ENCODE measurements at places on chromosomes 2 and 18.

DNA sequence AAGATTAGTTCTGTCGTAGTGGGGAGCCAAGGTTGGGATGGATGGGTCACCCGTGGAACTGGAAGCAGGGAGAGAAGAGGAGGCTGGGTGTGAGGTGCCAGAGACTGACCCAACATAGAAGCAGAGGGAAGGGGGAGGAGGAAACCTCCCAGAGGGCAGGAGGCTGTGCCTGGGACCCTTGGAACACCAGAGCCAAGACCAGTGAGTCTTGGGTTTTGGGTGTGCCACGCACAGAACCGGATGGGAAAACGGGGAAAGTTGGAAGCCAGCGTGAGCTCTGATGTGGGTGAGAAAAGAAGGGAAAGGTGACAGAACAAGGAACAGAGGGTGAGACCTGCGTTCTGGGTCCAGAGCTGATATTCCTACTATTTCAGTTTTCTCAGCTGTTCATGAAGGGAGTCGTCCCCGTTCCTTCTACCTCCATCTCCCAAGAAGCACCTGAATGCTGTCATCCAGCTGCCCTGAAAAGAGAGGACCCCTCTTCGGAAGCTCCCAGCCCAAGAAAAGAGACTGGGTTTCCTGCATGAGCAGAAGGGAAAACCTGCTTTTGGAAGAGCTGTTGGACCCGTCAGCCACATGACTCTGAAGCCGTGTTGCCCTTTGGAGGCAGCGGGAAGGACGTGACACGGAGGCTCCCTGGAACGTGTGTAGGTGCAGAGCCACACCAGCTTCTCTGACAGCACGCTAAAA lies 250.1 kb downstream of the NDUFA10 start:
- no peak for DNase-seq

DNA sequence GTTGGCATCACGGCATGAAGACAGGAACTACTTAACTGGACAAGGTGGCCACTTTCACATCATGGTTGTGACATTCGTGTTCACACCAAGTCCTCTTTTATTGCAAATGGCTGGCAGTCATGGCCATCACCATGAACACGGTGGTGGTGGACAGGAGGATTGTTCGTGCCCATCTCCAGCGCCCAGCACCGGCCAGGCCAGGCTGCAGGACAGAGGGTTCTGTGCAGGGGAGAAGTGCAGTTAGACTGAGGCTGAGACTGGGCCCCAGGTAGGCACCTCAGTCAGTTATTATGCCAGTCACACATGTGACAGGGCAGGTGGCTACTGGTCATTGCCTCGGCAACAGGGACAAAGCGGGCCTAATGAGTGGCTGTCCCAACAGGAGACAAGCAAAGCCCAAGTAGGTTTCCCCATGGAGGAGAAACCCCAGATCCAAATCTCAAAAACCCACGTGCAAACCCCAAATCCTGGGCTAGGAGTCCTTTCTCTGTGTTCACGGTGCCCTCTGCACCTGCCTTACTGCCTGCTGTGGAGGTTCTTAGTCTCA lies 468.1 kb upstream of the MYT1L start:
- no peak for DNase-seq

- DNase-seq = no peak
Measured at GRCh38 chr2:222318712-222319585, 20.2 kb upstream of the PAX3 start.

- DNase-seq = no peak
Measured at GRCh38 chr2:223626716-223627115, 24.6 kb upstream of the SCG2 start.

- DNase-seq = no peak
Measured at GRCh38 chr2:124250433-124250832, 225.3 kb downstream of the CNTNAP5 start.

- DNase-seq = no peak
Measured at GRCh38 chr2:70328921-70329561, 27.2 kb upstream of the FAM136A start.

DNA sequence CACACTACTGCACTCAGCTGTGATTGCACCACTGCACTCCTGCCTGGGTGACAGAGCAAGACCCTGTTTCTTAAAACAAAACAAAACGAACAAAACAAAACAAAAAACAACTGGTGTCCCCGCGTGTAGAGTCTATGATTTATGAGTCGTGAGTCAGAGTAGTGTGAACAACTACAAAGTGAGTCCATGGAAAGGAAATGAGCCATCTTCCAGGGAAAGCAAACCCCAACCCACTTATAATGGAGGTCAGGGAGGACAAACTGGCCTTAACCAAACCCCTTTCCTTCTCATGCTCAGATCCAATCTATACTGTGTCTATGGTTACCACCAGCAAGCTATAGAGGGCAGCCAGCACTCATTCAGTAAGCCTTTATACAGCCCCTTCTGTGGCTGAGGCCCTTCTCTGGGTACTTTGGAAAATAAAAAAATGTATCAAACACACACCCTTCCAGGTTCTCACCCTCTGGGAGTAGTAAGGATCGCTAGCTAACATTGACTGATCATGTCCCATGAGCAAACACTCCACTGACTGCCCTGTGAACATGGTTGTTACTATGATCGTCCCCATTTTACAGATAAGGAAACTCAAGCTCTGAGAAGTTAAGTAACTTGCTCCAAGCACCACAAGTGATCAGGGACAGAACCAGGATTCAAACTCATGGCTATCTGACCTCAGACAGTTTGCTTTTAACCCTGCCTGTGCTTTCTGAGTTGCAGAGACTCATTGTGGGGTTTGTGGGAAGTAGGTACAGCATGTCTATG lies 24.7 kb upstream of the COLEC12 start:
- no peak for DNase-seq

GRCh38 chr2:184030989-184031388 lies 567.3 kb upstream of the ZNF804A start:
- DNase-seq = no peak

- no peak for DNase-seq
Measured at GRCh38 chr18:51038110-51038509, 8.1 kb downstream of the SMAD4 start.

DNA sequence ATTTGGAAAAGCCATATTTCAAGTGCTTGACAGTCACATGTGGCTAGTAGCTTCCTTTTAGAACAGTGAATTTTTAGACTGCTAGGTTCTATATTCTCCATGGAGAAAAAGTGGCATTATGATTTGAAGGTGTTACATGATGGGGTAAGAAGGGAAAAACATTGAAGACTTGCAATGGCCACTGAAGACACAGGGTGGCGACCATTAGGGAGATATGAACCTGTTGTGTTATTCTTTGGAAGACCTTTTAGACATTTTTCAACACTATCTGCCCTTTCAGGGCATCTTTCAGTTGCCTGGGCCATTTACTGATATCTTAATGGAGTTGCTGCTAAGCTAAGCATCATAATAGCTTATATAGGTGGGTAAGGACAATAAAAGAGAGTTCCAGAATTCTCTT lies 1387.2 kb downstream of the SUCLG1 start:
- no peak for DNase-seq

DNA sequence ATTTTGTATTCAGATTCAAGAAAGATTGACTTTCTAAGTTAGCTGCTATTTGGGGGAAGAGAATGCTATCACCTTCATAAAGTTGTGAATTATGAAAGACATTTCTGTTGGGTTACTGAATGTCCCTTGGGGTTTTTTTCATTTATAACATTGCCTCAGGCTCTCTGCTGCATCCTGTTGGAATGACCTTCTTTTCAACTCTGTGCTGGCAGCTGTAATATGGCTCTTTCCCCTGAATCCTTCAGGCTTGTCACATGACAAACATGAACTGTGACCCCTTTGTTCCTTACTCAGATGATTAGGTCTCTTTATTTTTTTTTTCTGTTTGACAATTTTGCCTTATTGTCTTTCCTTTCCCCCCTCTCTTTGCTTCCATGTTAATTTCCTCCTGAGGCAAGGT lies 159.8 kb downstream of the TAF4B start:
- no peak for DNase-seq

- DNase-seq = no peak
Measured at GRCh38 chr2:235864302-235864701, 303.9 kb downstream of the GBX2 start.

- DNase-seq = no peak
Measured at GRCh38 chr2:17104454-17104853, 413.8 kb downstream of the RAD51AP2 start.

DNA sequence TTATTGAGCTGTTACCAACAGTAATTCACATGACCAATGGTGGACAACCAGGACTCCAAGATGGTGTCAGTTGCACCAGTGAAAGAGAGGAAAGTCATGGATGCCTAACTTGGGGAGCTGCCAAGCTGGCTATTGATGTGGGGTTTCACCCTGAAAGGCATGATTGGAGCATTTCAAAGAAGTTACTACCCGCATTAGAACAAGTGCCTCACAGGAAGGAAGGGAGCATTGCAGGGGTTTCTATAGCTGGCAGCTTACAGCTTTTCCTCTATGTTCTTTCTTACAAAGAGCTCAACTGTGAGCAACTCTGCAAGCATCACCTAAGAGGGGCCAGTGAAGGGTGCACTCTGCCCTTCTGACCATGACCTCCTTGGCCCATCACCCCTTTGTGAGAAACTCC lies 93.1 kb downstream of the TNFRSF11A start:
- no peak for DNase-seq

GRCh38 chr18:9617006-9617542 lies 2.7 kb upstream of the PPP4R1 start:
- no peak for DNase-seq

DNA sequence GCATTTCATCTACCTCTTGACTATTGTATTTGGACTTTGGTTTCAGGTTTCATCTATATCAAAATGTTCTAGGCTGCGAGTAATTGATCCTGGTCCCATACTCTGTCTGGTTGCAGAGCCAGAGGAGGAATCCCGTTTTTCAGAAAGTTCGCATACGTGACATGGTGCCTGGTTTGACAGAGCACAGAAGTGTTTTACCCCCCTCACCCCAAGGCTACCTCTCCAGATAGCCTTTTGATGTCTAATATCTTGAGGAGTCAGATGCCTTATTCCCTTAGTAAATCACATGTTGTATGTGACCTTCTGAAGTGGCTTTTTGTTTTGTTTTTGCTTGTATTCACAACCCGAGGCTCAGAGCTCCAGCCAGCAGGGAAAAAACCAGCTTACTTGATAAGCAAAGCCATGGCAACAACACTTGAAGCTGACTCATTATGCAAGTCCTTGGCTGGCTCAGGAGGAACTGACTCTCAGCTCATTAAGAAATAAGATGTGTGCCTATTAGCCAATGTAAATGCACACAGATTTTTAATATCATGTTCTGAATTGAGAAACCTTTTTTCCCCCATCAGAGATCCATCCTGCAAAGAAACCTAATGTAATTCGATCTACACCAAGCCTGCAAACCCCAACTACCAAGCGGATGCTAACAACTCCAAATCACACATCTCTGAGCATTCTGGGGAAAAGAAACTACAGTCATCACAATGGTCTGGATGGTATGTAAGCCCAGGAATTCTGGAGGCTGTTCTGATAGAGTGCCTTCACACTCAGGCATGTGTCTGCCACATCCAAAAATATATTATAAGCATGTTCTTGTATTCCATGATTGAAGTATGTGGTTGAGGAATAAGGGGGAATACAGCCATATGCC lies 41.4 kb downstream of the OXER1 start:
- DNase-seq = peak; percentile 91

DNA sequence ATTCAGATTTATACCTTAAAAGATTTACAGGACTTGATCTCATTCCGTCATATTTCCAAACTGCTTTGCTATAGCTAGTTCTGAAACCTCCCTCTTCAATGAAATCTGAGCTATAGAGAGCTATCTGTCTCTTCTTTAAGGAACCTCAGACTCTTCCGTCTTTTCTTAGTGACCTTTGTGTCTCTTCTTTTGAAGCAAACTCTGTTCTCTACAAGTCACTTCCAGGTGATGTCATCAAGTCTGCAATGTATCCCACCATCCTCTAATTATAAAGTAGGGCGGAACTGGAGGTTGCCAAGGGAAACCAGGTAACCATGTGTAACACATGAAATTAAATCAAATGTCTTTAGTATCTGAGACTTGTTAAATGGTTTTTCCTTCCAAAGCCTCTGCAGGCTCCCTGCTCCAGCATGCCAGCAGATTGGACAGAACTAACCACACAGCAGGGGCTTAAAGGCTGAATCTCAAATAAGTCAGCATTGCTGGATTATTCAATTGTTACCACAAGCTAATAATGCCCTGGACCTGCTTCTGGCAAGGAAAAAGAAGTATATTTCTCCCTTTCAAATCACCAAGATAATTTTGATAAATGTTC lies 41.2 kb upstream of the PEX13 start:
- no peak for DNase-seq

DNA sequence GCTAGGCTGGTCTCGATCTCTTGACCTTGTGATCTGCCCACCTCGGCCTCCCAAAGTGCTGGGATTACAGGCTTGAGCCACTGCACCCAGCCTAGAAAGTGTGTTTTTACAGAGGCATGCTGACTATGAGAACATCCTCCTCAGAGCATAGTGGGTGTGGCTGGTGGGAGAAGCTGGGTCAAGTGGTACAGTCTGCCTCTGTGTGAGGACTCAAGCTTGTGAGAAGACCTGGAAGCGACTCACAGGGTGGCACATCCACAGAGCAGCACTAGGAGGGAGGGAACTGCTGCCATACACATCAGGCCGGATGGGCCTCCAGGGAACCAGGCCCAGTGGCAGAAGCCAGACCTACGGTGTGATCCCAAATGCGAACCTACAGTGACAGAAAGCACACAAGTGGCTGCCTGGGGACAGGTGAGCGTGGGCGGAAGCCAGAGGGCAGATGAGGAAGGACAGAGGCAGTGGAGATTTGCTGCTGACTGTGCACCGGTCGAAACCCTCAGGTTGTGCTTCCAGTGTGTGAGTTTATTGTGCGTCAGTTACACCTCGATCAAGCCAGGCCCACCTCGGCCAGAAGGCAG lies 8.9 kb downstream of the ARHGEF4 start:
- DNase-seq = no peak

- no peak for DNase-seq
Measured at GRCh38 chr2:84481702-84482101, 22.6 kb upstream of the SUCLG1 start.

DNA sequence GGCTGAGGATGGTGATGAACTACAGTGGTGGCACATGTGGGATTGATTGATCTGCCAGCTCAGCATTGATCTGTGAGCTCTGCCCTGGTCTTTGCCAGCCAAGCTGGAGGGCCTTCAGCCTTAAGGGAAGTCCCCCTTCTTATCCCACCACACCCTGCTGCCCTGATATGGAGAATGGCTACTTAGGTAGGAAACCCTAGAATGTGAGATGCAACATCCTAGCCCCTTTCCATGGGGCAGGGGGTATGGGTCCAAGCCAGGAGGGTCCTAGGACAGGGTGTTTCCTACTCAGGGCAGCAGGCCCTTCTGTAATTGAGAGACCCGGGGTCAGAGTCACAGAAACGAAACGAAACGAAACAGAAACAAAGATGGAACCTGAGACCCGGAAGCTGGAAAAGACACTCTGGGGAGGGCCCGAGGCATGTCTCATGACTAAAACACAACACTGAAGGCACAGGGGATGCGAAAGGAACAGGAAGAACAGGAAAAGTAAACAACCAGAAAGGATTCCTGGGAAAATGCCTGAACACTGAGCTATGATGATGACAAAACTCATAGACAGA lies 16.9 kb upstream of the SULT1C2 start:
- no peak for DNase-seq

DNA sequence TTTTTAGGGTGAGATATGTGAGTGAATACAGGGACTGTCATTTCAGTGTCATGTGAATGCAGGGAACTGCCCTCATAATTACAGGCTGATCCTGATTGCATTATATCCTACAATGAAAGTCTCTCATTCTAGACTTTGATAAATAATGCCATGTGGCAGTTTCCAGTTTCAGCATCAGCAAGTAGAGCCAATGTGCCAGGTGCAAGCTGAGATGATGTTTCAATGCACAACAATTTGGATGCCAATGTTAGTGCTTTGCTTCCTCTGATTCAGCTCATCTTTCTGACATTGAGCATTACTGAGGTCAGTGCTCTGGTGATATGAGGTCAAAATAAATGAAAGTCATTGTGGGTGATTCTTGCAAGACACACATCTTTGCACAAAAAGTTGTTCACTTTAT lies 63.7 kb upstream of the TFPI start:
- no peak for DNase-seq
